ENCODE measurements at places on chromosomes 6 and 20. TPM values are rescaled to one million over a fixed set of nuclear protein-coding genes. Genes with fewer than 3 reads are reported as not detected.

MUC22 gene
- not detected for total RNA-seq

DNA sequence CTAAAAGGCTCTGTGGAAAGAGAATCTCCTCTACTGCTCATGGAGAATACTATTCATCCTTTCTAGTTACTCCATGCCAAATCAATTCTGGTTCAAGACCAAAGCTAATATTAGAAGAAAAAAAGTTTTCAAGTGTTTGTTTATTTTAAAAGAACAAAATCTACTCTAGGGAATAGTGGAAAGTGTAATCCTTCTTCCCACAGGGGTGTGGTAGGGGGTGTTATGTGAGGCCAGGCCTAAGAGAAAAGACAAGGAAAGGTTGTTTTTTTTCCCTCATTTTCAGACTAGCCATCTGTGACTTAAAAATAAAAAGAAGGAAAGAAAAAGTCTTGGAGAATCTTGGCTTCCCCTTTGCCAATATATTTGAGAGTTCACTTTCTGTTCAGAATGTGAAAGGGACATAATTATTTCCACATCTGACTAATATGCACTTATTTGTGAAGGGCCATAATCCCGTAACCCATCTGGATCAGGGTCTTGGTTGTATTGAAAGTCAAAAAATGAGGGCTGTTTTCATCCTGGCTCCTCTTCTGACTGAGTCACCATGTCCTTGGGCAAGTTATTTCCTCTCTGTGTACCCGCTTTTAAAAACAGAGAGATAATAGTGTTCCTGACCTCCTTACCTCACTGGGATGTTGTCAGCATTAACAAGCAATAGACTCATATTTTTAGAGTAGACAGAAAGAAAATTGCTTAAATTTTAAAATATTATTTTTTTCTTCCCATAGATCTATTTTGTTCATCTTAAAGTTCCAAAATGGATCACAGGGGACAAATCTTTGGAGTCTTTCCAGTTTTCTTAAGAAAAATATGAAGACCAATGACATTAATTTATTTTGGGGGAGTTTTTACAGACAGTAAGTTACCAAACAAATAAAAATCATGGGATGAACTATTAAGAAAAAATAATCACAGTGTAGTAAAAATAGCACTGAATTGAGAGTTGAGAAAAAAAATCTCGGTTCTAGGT is 233.7 kb downstream of the IBTK start:
- no peak for DNase-seq

DNA sequence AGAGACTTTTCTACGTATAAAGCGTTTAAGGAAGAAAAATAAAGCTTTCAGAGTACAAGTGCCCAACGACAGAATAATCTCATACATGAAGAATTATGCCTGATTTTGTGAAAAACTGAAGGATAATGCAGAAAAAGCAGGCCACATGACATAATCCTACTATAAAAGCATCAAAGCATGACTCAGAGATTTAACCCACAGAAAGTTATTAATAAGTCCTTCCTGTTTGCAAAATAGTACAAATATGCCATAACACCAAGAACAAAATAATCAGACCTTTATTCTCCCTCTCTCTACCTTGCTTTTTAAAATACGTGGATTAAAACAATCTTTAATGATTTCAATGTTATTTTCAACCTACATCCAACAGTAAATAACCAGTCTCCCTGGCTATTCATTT is 118.6 kb upstream of the BCLAF1 start:
- no peak for DNase-seq

- no peak for DNase-seq
Observed at GRCh38 chr20:48807586-48808381, 20.0 kb downstream of the PREX1 start.

Data from prostate gland (tissue), 2 donors.